ENCODE measurements at places on chromosomes 13 and 19.

- peak; percentile 20 for DNase-seq
These were observed 144.2 kb downstream of the FOXO1 start for GRCh38 chr13:40522282-40522681.

DNA sequence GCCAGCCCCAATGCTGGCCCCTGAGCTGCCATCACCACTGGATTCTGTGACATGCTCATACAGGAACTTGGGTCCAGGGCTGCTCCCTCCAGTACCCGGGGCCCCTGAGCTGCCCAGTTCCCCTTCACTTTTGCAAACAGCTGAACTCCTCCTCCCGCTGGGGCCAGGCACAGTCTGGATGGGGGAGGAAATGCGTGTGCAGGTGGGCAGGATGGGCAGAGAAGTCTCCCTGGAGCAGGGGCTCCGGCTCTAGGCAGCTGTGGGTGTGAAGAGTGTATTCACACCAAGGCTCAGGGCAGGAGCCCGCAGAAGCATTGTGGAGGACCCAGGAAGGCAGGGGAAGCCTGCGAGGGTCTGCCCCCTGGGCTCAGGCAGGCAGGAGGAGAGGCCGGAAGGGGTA lies 12.4 kb downstream of the POP4 start:
- DNase-seq = no peak

DNA sequence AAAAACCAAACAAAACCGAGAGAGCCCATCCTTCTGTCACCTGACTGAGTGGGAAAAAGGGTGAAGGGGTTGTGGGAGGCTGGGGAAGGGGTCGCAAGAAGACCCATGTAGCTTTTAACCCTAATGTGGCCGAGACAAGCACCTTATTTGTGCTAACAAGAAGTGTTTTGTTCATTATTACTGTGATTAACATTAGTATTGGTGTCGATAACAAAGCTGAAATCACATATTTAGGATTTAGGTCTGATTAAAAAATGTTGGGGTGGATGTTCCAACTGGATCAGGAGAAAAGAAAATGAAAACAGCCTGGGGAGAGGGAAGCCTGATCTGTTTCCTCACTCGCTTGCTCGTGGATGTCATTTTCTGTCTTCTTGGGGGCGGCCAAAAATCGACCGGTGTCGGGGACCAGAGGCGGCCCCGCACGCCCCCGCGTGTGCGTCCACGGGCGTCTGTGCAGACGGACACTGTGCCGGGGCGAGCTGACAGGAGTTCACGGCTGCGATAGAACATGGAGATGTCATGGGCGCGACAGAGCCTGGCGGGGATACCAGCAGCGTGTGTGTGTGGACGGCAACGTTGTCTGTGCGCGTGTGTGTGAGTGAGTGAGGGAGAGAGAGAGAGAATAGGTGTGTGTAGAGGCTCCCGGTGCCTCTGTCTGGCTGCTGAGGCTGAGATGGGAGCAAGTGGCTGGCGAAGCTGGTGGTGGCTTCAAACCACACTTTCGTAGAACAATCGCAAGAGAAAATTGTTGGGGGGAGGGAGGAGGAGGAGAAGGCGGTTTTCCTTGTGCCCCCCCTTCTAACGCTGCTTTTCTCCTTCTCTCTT lies 29.1 kb downstream of the NFIX start:
- no peak for DNase-seq

DNA sequence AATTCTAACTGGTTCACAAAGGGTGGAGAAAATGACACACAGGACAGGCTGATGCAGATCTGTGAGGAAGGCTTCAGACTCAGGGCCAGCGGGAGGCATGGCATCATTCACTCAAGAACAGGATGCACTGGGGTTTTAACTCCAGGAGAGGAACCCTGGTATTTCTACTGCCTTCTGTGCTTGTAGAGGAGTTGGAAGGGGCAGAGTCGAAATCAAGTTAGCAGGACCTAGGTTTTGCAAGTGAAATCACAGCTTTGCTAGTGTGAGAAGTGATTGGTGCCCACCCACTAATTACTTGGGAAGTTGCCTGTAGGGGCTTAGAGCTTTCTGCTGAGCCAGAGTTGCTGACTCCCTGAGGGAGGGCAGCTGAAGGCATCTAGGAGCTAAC lies 92.7 kb downstream of the AKAP11 start:
- DNase-seq = no peak

DNA sequence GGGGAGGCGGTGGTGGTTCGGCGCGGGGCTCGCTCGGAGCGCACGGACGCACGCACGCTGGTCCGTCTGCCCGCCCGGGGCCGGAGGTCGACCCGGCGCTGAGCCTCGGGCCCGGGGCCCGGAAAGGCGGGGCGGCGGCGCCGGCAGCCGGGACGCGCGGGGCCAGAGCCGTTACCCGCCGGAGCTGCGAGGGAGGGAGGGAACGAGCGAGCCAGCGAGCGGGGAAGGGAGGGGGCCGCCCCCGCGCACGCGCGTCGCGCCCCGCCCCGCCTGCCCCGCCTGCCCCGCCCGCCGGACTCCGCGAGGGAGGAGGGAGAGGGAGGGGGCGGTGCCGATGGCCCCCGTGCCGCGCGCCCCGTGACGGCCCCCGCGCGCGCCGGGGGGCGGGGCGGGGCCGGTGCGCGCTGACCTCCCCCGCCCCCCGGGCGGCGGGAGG lies 15.0 kb downstream of the CIC start:
- peak; percentile 44 for DNase-seq

DNA sequence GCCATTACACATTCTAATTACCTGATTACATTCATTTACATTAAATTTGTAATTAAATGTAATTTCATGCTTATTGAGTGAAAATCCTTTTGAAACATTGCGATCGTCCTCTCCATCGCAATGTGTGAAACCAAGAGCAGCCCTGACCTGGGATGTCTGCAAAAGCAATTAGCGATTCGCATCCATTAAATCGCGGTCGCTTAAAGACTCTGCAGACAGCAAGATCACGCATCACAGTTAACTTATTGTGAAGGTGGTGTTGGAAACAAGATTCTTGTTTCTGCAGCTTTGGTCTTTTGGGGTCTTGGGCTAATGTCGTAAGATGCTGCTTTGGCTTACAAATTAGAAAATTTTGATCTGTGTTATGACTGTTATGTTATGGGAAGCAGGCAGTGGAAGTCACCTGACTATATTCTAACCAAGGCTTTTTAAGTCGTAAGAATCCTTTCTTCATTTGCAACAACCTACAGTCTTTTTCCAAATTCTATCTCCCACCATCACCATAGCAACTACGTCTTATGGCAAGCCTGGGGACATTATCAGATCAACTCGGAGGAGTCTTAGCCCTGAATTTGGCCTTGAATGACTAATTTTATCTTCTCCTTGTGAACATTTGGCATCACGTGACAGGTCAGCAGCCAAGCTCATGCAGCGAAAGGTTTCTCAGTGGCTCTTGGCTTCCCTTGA lies 142.8 kb upstream of the SOX1 start:
- no peak for DNase-seq

- DNase-seq = no peak
These were observed 44.5 kb downstream of the TMEM255B start for GRCh38 chr13:113803409-113804016.

DNA sequence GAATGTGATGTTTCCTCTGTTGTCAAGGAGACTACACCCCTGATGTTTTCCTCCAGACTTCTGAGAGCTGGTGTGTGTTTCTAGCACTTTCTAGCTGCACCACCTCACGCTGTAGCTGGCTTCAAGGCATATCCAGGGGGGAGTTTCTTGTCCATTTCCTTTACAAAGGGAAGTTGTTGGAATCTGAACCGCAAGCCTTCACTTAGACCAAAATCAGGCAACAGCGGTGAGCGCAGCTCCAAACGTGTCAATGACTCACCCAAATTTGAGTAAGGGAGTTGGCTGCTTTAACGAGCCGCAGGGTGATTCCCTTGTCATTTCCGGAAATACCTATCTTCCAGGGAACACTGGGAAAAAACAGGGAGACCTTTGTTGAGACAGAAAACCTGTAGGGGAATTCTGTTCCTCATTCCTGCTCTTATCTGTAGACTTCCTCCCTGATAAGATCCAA lies 2.5 kb downstream of the LDLR start:
- peak; percentile 98 for DNase-seq

- DNase-seq = peak; percentile 57
These were observed 1.2 kb downstream of the KLF12 start for GRCh38 chr13:74132776-74133656.

GRCh38 chr13:85142351-85142927 lies 656.8 kb downstream of the SLITRK6 start:
- DNase-seq = no peak

DNA sequence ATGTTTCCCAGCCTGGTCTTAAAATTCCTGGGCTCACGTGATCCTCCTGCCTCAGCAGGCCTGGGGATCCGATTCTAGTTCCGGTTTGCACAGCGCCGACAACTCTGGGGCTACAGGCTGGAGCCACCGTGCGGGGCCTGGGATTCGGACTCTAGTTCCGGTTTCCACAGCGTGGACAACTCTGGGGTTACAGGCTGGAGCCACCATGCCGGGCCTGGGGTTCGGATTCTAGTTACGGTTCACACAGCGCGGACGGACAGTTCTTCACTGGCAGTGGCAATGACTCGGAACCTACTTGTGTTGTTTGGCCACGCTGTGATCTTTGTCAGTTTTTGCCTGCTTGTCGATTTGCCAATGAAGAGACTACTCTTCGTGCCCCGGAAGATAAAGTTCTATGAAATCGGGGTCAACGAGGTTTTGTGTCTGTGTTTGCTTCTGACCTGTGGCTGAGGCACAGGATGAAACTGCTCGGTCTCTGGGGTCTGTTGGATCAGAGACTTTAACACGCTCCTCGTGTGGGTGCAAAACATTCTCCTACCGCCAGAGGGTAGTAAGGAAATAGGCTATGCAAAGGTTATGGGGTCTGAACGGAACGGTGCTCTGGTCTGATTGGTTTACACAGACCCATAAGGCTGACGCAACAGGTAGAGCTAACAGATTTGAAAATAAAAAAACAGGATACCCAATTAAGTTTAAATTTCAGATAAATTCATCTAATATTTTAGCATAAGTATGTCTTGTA lies 12.1 kb upstream of the ZSCAN1 start:
- DNase-seq = peak; percentile 18

- no peak for DNase-seq
These were observed 210.2 kb downstream of the SLITRK6 start for GRCh38 chr13:85589021-85589420.

GRCh38 chr19:42032431-42032830 lies 37.6 kb downstream of the GRIK5 start:
- DNase-seq = no peak

- peak; percentile 37 for DNase-seq
These were observed 40.3 kb downstream of the ANKRD10 start for GRCh38 chr13:110874508-110874960.

- peak; percentile 77 for DNase-seq
These were observed 1.7 kb downstream of the GTF3A start for GRCh38 chr13:27425918-27426630.

GRCh38 chr19:16244091-16244490 lies 46.4 kb downstream of the AP1M1 start:
- DNase-seq = no peak

DNA sequence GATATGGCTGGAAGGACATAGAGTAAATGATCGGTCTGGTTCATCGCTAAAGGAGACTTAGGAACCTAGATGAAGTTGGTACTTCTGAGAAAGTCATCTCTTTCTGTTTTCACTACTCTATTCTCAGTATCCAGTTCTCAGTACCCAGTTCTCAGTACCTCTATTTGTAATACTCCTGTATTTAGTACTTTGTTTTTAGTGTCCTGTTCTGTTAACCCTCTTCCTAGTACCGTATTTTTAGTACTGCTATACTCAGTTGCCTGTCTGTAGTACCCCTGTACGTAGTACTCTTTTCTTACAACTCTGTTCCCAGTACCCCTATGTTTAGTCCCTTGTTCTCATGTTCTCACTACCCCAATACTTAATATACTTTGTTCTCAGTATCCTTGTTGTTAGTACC lies 1.2 kb downstream of the RFXAP start:
- no peak for DNase-seq

GRCh38 chr19:3798137-3798536 lies 12.0 kb upstream of the MATK start:
- no peak for DNase-seq
